Memory B cell (primary cell): ENCODE measurements at places on chromosomes 7 and 10.

- no peak for DNase-seq
Measured at GRCh38 chr10:5038733-5039132, 35.1 kb upstream of the AKR1C2 start.

DNA sequence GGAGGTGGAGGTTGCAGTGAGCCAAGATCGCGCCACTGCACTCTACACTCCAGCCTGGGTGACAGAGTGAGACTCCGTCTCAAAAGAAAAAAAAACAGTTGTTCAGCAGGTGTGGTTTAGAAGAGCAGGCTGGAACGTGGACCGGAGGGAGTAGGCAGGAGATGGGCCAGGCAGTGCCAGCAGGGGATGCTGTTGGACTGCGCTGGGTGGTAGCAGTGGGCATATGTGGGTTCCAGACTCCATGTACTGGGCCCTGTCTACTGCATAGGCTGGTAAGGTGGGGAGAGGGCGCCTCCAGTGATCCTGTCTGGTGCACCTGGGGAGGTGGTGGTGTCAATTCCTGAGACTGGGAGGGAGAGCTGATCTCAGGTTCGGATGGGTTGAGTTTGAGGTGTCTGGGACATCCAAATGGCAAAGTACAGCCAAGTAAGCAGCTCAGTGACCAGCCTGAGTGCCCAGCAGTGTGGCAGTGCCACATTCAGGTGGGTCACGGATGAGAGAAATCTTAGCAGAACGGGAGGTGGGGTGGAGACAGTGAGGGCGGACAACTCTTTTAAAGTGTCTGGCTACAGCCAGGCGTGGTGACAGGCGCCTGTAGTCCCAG, 25.9 kb downstream of the SFXN4 start:
- DNase-seq = no peak

- no peak for DNase-seq
Measured at GRCh38 chr10:117727421-117727820, 184.9 kb downstream of the EMX2 start.

GRCh38 chr10:725786-726185, 36.3 kb upstream of the DIP2C start:
- no peak for DNase-seq

DNA sequence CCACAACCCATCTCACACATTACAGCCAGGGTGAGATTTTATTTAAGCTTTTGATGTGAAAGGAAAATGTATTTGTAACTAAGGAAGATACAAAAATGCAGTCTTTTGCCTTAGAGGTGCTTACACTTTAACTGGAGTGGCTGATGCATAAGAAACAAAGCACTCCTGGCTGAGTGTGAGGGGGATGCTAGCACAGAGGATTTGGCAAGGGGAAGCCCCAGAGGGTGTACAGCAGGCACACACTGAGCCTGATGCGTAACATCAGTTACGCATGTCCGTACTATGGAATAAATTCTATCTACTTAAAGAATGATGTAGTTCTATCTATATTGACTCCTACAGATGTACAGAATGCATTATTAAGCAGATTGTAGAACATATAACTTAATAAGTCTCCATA, 17.8 kb downstream of the GIMAP8 start:
- no peak for DNase-seq

DNA sequence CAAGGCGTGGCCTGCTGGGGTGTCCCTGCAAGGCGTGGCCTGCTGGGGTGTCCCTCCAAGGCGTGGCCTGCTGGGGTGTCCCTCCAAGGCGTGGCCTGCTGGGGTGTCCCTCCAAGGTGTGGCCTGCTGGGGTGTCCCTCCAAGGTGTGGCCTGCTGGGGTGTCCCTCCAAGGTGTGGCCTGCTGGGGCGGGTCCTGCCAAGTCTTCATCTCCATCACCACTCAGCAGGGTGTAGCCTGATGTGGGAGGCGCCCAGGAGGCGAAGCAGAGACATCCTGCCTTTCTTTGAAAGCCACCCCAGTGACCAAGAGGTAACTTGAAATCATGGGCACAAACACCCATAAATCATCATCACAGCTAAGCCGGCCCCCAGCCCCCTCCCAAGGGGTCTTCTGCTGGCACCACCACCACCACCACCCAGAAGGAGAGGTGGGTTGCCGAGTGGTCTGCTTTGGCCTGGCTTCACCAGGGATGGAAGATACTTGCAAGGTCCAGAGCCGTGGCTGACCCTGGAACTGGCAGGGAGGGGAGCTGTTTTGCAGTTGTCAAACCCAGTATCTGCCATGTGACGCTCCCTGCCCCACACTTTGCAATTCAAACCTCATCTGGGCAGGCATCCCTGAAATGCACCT, 190.6 kb downstream of the EBF3 start:
- DNase-seq = no peak

DNA sequence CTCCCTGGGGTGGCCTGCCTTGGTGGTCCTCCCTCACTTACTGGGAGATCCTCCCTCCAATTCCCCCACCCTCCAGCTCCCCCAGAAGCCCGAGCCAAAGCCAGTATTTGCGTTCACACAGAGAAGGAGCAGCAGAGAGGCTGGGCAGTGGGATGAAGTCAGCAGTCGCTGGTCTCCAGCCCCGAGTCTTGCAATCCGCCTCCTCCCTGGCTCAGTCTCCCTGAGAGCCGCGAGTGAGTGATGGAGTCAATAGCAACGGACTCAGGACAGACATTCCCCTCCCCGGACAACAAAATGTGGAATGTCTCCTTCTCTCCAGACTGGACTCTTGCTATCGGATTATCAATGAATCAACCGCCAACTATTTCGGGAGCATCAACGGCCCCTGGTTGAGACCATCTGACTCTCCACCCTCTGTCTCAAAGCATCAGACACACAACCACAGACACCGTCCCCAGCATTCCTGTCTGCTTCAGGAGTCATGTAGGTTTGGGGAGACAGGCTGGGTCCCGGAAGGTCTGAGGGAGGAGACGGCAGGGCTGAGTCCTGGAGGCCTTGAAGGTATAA, 178.4 kb downstream of the SH3PXD2A start:
- no peak for DNase-seq

GRCh38 chr10:110525349-110526260, 27.9 kb downstream of the DUSP5 start:
- no peak for DNase-seq

- no peak for DNase-seq
Measured at GRCh38 chr10:132836248-132836831, 50.4 kb upstream of the NKX6-2 start.

DNA sequence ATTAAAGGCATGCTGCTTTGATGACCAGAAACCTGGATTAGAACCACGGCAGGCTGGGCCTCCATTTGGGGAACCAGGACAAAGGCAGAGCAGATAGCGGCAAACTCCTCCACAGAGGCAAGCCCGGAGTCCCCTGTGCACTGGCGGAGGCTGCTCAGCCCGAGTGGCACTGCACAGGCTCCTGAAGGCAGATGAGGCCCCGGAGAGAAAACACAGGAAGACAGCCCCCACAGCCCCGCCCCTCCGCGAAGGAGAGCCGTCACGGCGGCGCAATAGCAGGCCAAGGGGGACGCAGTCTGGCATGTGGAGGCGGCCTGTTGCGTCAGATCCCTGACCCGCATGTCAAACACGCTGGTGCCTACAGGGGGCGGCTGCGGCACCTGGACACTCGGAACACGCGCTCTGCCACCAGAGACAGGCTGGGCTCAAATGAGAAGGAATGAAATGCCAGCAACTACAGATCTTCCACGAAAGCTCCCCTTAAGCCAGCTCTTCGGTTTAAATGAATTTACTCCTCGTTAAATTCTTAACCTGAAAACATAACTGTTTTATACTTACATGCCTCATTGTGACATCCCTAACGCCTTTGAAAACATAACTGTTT, 128.5 kb downstream of the MAD1L1 start:
- DNase-seq = peak; percentile 64

DNA sequence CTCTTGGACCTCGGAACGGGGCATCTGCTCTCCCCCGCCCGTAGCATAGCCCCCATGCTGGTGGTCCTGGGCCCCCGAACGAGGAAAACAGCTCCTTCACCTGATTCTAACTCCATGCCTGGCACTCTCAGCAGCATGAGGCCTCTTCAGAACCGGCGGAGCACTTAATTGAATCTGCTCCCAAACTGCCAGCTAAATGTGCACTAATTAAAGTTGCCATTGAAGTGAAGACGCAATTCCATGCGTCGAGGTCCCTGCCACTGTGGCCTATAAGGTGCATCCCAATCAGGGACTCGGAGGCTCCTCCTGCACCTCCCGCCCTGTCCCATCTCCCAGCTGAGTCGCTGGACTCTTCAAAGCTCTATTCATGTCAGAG, 41.3 kb upstream of the ADGRA1 start:
- no peak for DNase-seq

GRCh38 chr7:77399816-77400215, 16.3 kb downstream of the GSAP start:
- DNase-seq = no peak

GRCh38 chr10:124539935-124540641, 78.5 kb downstream of the LHPP start:
- peak; percentile 60 for DNase-seq

DNA sequence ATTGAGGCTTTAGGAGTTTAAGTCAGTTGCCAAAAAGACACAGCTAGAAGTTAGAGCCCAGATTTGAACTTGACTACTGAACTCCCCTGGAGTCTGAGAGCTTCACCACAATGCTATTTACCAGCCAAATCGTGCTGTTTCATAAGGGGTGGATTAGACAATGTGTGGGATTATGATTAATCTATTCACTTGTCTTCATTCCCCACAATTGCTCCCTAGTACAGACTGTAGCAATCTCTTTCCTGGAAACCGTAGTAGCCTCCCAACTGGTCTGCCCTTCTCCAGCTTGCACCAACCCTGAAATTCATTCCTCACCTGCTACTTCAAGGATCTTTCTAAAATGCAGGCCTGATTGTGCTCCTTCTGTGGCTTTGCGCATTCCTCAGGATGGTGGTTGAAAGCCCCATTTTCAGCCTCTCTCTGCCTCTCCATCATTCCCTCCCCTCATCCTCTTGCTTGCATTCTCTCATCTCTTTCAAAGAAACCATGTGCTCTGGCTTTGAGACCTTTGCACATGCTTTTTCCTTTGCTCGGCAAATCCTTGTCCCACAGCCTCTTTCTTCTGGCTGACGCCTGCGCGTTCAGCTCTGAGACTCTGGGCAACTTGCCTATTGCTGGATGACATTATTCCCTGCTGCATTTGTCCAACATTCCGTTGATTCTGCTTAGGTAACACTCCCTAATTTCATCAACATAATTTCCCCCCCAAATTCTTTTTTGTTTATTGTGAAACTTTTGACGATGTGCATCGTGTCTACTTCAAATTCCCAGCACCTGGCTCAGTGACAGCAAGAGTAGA, 145.1 kb downstream of the ADRA2A start:
- DNase-seq = no peak

DNA sequence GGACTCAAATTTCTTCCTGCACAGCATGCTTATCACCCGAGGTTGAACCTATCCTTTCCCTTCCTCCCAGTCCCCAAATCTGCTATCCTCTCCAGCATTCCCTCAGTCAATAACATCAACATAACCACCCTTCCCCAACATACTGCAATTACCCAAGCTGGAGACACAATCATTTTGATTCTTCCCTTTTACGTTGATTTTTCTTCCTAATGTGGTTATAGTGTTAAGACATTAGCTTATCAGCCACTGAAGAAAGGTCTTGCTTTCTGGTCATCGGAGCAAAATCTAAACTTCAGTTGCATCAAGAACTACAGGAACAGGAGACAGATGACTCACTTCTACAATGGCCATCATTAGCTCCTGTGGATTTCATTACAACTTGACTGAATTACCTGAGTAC, 3.5 kb upstream of the HBP1 start:
- no peak for DNase-seq

DNA sequence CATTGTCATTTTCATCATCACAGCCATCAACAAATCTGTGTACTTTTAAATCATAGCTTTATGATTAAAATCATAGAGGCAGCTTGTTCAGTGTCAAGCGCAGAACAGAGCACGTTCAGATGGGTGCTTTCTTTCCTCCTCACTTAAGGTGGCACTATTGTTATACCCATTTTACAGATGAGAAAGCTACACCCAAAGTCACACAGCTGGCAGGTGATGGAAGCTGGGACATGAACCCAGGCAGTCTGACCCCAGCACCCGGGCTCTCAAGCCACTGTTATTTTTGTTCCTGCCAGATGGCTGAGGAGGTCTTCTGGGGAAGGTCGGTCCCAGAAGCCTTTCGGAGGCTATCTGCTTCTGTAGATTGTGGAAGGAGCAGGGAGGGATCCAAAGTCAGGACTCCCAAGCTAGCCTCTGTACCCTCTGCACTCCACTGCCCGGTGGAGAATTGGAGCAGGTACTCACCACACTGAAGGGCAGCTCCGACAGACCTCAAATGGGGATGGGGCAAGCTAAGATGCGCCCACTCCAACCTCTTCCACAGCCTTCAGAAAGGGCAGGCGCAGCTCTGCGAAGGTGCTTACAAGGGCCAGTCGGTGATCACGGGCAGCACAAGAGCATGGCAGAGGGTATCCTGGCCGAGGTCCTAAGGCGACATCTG, 610 bp downstream of the AVPI1 start:
- DNase-seq = no peak

DNA sequence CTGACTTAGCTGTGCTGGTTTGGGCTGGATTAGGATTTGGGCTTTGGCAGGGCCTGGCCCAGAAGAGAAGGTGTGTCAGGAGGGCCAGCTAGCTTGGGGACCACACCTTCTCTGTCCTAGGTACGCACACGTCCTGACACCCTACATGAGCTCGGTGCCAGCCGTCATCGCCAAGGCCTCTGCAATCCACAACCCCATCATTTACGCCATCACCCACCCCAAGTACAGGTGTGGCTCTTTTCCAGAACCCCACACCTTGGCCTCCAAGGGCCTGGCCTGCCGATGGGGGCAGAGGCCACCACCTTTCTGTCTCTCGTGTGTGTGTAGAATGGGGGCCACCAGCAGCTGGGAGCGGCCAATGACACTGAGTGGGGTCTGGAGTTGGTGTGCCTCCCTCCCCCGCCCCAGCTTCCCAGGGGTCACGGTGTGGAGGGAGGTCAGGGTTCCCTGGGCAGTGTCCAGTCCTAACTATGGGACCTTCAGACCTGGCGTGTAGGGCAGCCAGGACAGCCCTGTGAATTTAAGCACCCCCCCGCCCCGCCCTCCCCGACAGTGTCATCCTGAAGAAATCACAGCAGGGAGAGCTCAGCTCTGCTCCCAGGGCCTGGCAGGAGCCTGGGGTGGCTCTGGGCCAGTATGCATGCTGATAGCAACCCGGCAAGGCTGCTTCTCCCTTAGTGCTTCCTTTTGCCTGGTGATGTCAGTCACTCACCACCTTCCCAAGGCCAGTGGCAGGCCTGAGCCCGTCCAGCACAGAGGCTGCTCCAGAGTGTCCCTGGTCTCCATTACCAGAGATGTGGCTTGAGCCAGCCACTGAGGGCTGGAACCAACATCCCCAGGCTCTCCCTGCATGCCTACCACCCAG, 6.9 kb upstream of the LDB3 start:
- DNase-seq = no peak
